ENCODE measurements at places on chromosomes 12 and 14. TPM values are rescaled to one million over a fixed set of nuclear protein-coding genes. Genes with fewer than 3 reads are reported as not detected.

Gene AQP2
- not detected for total RNA-seq

Gene DIO3
- total RNA-seq, result 4.9 TPM

Gene PLCZ1
- total RNA-seq, result not detected

- no peak for DNase-seq
Observed at GRCh38 chr12:7096006-7096932, 4.0 kb upstream of the C1R start.

GRCh38 chr12:76018111-76018510 lies 13.5 kb downstream of the PHLDA1 start:
- no peak for DNase-seq

GRCh38 chr14:44405011-44405486 lies 102.0 kb downstream of the FSCB start:
- no peak for DNase-seq

GRCh38 chr14:61153914-61154545 lies 127.1 kb downstream of the TMEM30B start:
- DNase-seq, result no peak

DNA sequence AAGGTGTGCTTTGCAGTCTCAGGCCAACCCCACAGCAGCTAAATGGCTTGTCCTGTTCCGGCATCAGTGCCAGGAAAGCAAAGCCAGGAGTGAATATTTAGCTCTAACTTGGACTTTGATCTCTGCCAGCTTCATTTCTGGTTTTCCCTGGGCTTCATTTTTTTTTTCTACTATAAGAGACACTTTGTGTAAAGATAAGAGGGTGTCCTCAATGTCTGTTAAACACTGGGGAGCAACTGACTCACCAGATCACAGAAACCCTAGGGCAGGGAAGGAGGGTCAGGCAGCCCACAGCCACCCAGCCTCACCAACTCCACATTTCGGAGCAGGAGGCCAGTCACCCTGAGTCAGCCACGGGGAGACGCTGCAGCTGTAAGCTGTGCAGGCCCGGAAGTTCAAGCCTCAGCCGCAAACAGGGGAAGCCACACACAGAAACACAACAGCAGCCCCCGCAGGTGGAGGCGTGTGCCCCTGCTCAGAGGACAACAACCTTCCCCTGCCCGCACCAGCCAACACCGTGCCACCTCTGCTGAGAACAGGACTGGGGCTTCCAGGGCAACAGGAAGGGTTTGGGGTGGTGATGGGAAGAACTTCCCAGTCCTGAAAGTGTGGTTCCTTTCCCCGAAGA lies 6.3 kb downstream of the TNFRSF1A start:
- no peak for DNase-seq

DNA sequence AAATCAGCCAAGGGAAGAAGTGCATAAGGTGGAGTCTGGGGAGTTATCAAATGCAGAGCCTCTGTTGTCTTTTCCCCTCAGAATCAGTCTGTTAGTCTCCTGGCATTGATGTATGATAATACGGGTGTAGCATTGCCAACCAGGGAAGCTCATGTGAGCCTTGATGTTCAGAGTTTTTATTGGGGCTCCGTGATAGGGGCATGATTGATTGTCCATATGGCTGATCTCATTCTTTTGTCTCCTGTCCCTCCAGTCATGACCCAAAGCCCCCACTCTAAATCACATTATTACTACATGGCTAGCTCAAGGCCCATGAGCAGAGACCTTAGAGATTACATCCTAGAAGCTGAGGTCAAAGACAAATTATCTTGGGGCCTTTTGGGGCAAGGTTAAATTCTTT lies 140.9 kb downstream of the NUBPL start:
- DNase-seq, result no peak

Gene BICD1
- total RNA-seq, result 74.3 TPM

Gene LYZ
- 174 TPM for total RNA-seq

- DNase-seq, result no peak
Observed at GRCh38 chr12:89787763-89788162, 79.1 kb upstream of the ATP2B1 start.

DNA sequence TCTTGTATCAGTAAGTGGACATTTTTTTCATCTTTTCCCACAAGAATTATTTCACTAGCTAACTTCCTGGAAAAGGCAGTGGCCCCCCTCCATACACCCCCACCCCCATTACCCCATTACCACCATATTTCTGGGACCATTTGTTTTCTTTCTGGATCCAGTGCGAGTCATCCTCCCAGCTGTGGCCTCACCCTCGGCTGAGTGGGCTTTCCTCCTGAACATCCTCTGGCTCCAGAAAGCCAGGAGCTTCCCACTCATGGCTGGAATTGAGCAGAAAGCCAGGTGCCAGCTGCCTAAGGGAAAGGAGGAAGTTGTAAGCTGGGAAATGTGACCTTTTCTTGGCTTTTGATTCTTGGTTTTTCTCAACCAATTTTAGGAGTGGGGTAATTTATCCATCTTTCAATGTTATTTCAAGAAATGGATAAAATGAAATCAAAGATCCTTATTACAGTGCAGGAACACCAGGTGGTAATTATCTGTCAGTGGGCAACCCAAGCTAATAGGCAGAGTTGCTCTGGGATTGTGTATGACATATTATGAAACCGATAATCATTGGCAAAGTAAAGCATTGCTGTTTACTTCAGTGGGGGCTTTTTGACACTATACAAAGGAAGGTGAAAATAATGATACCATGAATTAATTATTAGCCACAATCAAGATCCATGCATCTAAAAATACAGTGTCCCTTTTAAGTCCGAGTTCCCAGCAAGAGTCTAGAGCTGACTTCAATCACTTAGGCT lies 124.6 kb downstream of the KICS2 start:
- DNase-seq, result no peak

DNA sequence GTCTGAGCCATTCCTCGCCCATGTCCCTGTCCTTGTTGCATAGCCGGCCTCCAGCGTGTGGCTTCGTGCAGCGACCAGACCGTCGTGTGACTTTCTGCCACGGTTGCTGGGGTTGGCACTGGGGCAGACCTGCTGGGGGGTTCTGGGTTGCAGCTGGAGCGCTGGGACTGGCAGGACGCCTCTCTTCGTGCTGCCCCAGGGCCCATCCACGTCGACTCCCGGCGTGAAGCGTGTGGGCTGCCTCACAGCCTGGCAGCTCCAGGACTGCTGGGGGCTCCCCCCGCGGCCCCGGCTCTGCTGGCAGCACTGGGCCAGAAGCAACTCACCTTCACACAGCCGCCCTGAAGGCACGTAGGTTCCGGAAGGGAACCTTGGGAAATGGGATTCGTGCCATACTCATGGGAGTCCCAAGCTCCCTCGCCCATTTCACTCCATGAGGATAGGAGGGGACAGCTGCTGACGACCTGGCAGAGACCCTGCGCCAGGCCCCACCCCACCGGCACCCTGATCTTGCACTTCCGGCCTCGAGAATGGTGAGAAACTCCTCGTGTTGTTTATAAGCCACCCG lies 51.9 kb downstream of the GALNT9 start:
- no peak for DNase-seq

- DNase-seq, result no peak
Observed at GRCh38 chr12:14810953-14811483, 3.0 kb downstream of the SMCO3 start.

DNA sequence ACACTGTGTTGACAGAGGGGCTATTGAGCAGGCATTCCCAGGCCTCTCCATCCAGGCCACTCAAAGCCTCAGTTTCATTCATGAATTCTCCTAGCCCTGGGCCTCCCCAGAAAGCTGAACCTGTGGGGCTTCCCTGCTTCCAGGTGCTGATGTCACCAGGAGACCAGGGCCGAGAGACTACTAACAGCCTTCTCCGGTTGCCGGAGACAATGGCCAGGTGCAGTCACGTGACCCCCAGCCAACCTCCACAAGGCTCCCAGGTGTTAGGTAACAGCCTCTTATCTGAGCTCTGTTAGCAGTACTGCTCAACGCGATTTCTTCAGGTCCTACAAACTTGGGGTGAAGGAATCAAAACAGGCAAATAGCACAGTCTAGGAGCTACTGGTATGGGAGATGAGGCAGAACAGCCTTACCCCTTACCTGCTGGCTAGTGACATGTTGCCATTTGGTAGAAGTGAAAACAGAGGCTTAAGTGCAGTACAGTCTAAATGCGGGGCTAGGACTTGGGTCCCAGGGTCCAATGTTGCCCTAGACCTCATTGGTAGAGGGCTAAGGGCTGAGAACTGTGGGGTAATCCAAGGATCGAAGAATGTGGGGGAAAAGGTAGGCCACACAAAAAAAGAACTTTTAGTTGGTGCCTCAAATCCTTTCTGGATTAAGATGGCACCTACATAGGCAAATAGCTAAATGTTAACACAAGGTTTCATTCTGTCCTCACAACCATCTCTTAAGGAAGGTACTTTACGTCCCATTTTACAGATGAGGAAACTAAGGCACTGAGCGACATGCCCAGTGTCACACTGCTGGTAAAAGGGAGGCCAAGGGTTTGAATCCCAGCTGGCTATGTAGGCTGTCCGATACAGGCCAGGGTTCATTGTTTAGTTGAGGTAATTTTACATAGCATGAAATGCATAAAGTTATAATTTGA lies 3.8 kb downstream of the CCDC88C start:
- DNase-seq, result no peak
